Thoracic aorta (tissue), 2 donors: ENCODE measurements at places on chromosomes 4 and X.

DNA sequence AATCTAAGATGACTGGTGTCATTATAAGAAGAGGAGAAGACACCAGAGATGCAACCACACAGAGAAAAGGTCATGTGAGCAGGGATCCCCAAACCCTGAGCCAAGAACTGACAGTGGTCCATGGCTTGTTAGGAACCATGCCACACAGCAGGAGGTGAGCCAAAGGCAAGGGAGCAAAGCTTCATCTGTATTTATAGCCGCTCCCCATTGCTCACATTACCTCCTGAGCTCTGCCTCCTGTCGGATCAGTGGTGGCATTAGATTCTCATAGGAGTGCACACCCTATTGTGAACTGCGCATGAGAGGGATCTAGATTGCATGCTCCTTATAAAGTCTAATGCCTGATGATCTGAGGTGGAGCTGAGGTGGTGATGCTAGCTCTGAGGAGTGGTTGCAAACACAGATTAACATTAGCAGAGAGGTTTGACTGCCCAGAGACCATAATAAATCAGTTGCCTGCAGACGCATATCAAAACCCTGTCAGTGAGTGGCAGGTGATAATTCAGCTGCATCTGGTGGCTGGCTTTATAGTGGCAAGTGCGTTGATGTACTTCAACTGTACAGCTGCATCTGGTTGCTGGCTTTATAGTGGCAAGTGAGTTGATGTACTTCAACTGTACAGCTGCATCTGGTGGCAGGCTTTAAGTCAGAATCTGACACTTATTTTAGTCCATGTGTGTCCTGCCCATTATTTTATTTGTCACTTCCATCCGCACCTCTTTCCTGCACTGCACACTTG lies 19.8 kb upstream of the CXCL2 start:
- DNase-seq, result no peak

- no peak for DNase-seq
Measured at GRCh38 chr4:41632481-41633073, 94.6 kb downstream of the LIMCH1 start.

DNA sequence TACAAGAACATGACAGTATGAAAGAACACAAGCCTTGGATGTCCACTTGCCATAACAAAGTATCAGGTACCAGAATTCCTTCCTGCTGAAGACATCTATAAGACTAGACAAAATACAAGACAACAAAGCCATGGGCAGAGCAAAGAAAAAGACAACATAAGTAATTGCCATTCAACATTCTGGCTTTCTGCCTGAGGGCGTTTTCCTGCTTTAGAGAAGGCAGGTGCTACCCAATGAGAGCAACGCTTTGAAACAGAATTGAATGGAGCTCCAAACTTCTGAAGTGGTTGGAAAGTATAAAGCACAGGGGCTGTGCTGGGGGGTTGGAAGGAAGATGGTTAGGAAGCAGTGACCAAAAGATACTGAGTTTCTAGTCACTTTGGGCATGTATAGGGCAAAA lies 30.1 kb downstream of the PDE5A start:
- no peak for DNase-seq

DNA sequence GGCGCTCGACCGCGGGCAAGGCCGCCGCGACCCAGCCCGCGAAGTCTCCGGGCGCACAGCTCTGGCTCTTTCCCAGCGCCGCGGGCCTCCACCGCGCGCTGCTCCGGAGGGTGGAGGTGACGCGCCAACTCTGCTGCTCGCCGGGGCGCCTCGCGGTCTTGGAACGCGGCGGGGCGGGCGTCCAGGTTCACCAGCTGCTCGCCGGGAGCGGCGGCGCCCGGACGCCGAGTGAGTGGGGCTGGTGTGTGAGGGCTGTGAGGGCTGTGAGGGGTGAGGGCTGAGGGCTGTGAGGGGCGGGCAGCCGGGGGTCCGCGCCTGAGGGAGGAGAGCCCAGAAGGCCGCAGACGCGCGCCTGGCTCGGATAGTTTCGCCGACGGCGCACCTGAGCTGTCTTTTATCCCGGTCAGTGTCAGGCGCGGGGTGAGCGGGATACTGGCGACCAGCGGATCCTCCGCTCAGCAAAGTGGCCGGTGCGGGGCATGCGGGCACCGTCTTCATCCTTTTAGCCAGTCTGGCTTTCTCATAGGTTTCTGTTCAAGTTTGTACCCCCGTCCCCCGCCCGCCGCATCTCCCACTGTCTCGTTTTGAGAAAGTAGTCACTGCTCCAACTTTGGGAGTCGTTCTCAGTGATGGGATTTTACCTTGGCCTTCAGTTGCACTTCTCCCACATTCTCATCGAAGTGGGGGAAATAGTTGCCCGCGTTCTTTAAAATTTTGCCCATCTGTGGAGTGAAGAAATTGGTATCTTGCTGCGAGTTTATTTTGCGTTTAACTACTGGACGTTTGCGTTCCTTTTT lies 586 bp downstream of the HERC5 start:
- no peak for DNase-seq

DNA sequence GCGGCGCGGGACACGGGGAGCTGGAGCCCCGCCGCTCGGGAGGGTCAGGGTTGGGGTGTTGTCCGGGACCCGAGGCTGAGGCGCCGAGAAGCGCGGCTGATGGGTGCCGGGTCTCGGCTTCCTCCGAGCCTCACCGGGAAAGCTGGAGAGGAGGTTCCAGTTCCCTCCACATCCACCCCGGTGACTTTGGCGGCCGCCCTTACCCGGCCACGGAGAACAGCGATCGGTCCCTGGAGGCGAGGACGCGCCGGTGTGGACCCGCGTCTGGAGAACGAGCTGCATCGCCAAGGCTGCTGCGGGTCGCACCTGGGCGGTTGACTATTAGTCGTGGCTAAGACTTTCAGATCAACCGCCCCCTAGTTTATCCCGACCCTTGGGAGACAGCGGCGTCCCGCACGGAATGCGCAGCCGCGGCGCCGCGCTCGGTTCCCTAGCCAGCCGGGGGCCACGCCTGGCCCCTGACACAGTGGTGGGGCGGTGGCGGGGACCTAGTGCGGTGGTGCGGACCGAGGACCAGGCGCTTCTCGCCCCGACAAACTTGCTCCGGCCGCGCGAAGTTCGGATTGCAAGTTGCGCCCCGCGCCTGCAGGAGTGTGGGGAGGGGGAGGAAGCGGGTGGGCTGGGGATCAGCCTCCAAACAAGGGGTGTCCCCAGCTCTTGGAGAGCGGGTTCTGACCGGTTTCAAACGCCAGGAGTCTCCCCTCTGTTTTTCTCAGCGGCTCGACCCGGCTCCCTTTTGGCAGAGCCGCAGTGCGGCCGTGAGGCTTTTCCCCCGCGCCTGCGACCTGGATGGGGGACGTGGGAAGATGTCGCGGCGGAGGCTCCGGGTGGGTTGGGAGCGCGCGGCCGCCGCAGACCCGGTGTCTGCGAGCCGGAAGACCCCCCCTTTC lies 568 bp downstream of the FHDC1 start:
- DNase-seq, result no peak

GRCh38 chrX:5672099-5672498 lies 556.6 kb downstream of the NLGN4X start:
- no peak for DNase-seq

- DNase-seq, result no peak
Measured at GRCh38 chr4:14049946-14050345, 422.4 kb upstream of the BOD1L1 start.

DNA sequence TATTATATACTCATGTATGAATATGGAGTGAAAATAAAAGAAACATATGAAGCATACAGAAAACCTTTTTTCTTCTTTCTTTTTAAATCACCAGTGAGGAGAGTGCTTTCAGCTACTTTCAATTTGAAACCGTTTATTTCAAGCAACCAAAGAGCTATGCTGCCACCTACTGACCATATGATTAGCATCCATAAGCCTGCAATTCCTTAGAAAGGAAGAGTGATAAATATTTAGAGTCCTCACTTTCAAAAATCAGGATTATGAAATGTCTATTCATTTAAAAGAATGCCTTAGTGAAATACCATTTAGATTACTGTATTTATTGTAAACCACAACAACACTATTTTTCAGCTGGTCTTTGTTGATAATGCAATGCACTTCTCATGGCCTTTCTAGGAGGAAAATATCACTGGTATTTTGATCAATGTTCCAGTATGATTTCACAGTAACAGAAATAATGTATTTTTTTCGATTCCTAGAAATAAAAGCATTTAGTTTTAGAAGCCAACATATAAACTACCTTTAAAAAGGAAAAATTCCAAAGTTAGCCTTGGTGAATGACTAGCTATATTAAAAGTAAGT lies 667.6 kb downstream of the PCDH18 start:
- no peak for DNase-seq

- DNase-seq, result no peak
Measured at GRCh38 chr4:82998898-82999297, 11.7 kb downstream of the LIN54 start.

DNA sequence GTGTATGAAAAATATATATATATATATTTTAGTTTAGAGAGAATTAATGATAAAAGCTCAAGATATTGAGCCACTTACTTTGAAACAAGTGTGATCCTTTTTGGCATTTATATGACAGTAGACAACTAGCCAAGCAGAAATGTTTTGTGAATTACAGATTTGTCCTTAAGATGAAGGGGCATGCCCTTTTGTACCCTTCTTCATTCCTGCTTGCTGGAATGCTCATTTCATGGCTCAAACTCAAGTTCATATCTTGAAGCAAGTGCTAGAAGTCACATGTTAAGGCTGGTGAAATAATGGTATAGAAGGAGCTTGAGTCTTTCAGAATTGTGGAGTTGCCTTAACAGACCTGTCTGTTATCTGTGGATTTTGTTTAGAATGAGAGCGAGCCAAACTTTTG lies 203.0 kb downstream of the BMPR1B start:
- DNase-seq, result no peak

DNA sequence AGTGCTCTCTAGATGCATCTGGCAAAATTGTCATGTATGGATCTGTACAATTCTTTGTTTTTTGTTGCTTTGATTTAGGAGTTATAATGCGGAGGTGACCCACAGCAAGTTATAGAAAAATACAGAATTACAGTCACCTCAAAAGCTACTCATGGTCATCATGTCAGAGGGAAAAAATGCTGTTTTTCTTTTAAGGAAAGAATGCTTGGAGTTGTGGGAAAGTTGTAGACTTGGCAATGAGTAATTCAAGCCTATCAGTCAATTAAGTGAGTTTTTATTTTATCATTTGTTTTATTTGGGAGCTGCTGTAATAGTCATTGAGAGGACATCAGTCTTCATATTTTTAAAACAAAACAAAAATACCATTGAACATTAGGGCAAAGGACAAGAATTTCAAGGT lies 16.4 kb downstream of the FHL1 start:
- DNase-seq, result no peak

- DNase-seq, result no peak
Measured at GRCh38 chr4:86013621-86014020, 346.2 kb downstream of the MAPK10 start.

GRCh38 chrX:53616946-53617345 lies 69.6 kb downstream of the HUWE1 start:
- DNase-seq, result no peak

- DNase-seq, result no peak
Measured at GRCh38 chr4:168588916-168589531, 92.2 kb downstream of the PALLD start.

DNA sequence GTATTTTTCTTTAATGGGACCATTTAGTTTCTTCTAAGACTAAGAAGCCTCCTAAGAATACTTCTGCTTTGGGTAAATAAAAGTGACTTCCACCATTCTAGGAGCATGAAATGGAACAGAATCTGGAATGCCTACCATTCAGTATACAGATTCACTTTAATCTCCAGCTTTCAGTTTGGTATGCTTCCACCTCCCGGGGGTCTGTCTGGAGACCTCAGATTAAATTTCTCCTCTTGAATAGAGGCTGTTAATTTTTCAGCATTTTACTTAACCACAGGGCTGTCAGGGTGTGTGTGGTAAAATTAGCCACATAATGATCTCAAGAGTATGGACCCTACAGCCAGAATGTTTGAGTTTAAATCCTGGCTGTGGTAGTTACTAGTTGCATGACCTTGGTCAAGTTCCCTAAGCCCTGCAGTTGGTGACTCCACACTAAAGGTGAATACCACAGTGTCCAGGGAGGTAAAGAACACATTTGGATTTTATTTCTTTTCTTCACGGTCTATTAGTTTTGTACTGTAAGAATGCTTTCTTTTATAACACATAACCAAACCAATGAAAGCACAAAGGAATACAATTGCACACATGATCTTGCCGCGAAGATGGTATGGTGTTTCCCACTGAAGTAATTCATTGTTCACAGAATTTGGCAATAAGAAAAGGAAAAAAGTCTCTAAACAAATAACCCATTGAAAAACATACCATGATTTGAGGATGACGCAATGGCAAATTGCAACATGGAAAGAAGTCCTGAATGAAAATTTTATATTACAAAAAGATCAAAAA lies 37.3 kb upstream of the TRIM2 start:
- no peak for DNase-seq

DNA sequence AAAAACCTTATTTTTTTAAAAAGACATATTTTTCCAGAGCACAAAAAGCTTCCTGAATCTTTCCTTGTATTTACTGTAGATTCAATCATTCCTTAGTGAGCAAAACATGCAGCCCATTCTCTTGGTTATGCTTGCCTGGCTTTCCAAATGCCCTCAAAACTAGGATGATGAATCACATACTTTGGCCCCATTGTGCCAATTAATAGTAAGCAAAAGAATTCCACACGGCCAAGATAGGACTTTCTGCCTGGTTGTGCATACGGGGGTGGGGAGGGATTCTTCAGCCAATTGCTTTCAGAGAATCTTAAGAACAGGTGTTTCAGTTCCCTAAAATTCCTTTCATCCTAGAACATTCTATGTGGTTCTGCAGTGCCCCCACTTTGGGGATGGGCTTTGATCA lies 7.0 kb downstream of the RAI2 start:
- DNase-seq, result no peak

GRCh38 chr4:174334628-174335027 lies 50.9 kb downstream of the CEP44 start:
- no peak for DNase-seq

- no peak for DNase-seq
Measured at GRCh38 chr4:180057891-180058671, 2185.1 kb upstream of the TENM3 start.

GRCh38 chr4:138113819-138114400 lies 128.2 kb downstream of the SLC7A11 start:
- DNase-seq, result no peak

DNA sequence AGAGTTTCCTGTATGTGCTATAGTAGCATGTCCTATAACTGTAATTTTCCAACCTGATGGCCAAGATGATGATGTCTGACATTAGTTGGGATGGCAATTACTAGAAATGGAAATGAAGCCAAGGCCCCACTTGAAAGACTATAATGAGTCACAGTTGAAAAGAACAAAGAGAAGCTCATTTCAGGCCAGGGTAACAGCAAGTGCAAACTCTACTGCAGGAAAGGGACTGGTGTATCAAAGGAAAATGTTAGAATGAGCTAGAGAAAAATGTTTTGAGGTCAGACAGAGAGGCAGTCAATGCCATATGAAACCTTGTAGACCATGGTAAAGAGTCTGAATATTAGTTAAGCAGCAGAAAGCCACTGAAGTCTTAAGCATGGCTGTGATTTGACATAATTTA lies 146.2 kb upstream of the SH3RF1 start:
- DNase-seq, result no peak

DNA sequence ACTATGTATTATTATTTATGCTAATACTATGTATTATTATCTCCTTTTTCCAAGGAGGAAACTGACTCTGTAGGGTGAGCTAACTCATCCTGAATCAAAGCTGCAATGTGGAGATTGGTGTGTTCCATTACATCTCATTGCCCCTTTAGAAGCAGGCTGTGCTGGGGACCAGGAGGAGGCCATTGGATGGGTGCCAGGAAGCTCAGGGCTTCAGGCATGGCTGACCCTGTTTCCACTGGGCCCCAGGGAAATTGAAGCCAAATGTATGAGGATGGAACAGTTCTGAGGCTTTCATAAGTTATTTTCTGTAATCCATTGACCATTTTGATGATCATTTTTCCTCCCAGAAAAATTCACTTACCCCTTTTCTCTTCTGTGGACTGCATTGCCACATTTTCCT lies 418.8 kb upstream of the ZFP42 start:
- DNase-seq, result no peak
